Omental fat pad (tissue), 4 donors: ENCODE measurements at places on chromosomes 12 and 14.

DNA sequence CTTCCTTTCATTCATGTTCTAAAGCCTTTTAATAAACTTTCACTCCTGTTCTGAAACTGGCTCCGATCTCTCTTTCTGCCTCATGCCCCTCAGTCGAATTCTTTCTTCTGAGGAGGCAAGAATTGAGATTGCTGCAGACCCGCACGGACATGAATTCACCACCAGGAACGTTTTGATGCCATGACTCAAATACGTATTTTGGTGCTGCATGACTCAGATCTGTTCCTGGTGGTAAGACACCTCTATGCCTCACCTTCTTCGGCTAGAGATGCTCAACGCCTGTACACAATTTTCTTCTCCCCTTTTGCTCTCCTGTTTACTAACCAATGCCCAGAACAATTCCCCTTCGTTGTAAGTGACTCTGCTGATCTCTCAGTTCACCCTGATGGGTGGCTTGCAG lies 52.0 kb upstream of the RIMBP2 start:
- DNase-seq, result no peak

DNA sequence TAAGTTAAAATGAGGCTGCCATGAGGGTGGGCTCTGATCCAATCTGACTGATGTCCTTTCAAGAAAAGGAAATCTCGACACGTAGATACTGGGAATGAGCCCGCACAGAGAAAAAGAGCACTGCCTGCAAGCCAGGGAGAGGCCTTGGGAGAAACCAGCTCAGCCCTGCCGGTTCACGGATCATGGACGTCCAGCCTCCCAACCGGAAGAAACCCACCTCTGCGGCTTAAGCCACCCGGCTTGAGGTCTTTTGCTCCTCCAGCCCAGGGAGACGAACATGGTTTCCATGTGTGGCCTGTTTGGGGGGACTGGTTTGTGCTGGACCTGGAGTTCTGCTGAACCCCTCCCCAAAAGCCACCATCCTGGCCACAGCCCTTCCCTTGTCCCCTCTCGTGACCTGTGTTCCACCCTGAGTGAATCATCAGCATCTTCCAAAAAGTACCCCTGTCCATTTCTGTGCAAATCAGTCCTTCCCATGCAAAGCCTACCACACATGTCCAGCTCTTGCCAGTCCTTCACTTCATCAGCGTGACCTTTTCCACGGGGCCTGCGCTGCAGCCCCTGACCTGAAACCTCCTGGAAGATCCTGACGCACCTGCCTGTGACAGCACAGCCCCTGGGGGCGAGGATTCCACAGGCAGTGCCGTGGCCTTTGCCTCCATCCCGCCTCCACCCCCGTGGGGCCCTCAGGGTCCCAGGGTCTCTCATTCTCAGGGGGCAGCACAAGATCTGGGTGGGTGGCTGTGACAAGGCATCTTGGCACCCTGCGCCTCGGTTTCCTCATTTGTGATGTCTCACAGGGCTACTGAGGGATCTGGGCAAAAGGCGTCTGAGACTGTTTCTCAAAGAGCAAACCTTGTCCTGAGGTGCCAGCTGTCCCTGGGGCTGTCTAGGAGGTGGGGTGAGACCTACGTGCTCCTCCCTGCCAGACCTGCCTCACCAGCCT lies 51.6 kb upstream of the GPR68 start:
- no peak for DNase-seq

DNA sequence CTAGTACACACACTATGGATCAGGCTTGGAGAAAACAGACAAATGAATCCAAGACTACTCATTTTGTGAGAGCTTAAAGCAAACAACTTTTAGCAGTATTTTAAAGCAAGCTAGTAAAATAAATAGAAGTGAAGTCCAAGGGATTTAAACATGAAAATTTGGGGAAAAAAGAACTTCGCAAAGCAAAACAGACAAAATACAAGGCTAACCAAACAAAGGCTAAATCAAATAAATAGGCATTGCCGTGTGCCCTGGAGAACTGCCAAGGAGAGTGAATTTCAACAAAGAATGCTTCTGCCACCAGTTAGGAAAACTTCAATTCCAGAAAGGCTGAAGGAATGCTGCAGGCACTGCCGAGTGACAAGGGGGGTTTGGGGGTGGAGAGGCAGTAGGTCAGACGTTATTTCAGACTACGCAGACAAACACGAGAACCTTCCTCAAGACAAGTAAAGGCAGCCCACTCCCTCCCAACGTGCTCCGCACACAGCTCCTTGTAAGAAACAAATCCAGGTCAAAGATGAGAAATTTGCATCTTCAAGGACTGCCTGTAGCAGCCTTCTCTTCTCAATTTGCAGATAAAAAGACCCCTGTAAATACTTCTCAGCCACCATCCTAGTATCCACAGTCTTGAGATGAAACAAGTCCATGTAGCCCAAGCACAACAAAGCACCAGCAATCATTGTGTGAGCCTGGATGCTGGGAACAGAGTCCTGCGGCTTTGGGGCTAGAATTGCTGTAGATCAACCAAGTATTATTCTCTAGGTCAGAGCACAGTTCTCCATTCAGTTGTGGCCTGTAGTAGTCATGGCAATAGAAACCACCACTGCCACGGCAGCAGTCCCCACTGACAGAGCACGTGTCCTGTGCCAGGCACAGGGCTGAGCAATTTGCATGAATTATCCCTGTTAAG lies 43.3 kb downstream of the EFCAB11 start:
- DNase-seq, result no peak

DNA sequence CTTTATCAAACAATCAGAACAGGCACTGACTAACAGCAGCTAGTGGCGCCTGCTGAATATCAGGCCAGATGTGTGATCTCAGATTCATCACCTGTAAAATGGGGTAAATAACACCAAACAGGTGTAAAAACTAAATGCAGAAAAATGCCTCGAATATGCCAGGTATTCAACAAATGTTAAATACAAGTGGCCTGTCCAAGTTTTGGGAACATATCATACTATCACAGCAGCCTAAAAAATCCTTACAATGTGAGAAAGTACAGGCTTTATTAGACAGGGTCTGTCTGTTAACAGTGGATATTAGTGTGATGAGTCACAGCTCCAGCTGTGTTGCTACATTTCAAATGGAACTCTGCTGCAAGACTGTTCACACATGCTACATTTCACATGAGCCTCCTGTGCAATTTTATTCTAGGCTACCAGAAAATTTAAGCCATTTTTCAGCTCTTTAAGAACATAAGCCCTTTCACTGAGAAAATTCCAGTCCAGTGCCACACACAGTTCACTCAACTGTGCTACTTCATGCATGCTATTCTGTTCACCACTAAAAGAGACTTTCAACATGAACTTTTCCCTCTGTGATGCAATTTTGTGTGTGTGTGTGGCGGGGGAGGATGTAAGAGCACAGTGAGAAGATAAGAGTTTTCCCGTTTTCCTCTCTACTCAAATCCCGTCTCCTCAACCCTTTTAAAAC lies 56.7 kb downstream of the MSRB3 start:
- no peak for DNase-seq

GRCh38 chr12:131827961-131828534 lies at the start of gene MMP17:
MMP17 (plus strand) TSS chr12:131828393; CDS start chr12:131828495, 102 bp downstream.
- no peak for DNase-seq

GRCh38 chr12:127888943-127889719 lies 377.8 kb upstream of the TMEM132C start:
- DNase-seq, result no peak

DNA sequence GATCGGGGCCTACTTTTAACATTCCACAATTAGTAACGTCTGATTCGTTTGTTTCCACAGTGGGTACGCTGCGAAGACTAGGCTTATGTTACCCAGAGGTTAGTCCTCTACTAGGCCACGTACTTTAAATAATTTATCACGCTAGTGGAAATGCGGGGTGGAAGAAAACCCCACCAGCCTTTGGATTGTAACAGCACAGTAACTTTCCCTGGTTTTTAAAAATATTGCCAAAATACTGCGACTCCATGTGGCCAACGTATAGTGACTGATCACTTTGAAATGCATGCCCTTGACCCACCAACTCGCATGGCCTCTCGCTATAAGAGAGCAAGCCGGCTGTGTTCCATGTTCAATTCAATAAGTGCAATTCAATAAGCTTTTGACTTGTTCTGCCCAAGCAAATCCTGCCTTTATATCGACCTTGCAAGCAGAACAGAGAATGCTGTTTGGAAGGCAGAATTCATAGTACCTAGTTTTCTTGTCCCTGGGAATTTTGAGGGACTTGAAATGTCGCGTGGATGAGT lies 882 bp upstream of the GTF2A1 start:
- no peak for DNase-seq

- peak; percentile 23 for DNase-seq
Observed at GRCh38 chr14:78448164-78449094, 278.3 kb downstream of the NRXN3 start.
